ENCODE measurements at places on chromosomes 4 and X.

DNA sequence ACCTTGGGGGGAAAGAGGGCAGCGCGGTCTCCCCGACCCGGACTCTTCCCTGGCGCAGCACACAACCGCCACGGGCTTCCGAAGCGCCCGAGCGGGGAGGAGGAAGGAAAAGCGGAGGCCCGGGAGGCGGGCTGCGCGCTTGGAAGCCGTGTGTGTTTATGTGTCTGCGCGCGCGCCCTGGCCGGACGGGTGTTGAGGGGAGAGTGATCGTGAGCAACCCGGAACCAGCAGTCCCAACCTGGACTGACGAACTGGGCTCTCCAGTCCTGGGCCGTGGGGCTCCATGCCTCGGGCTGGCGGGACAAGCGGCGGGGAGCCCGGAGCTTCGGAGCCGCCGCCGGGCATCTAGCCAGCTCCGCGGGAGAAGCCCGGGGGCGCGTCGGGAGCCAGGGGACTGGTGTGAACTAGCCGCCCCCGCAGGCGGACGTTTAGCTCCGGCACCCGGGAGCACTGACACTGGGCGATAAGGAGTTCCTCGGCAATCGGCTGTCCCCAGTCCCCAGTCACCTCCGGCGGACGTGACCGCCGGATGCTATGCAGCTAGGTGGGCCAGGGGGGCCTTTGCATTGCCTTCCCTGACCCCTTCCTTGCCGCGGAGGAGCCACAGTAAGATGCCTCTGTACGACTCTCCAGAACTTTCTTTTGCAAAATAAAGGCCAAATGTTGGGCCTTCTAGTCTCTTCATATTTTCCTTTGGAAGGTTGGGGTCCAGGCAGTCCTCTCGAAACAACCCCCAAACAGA is 74.8 kb upstream of the BCOR start:
- no peak for DNase-seq

DNA sequence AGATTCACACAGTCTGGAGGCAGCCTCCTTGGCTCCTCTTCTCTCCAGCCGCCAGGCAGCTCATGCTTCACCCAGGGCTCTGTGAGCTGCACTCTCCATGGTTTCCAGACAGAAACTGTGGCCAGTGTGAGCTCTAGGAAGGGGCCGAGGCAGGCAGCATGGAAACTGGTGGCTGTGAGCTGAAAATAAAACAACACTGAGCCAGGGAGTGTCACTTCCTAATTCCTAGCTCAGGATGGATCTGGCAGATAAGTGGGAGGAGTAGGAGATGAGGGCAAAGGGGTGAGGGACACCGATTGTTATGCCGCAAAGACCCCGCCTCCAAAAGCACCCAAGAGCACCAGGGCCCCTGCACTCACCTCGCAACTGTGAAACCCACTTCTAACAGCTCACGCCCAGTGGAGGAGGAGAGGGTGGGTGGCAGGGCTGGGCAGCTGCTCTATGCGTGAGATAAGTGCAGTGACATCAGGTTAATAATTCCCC is 69.8 kb downstream of the FHDC1 start:
- DNase-seq, result no peak

DNA sequence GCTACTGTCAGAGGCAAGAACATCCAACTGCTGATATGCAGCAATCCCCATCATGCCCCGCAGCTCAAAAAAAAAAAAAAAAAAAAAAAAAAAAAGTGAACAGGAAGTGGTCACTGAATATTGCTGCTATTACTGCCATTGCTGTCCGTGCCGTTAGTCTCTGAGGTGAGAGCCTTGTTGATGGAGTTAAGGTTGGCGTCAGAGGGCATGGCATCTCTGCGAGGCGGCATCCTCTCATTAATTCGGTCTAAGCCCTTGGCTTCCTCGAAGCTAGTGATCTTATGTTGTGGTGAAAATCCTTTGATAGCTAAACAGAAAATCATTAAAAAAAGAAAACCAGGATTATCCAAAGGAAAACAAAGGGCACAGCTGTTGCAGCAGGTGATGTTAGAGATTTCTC is 321.6 kb downstream of the PPP3CA start:
- no peak for DNase-seq

DNA sequence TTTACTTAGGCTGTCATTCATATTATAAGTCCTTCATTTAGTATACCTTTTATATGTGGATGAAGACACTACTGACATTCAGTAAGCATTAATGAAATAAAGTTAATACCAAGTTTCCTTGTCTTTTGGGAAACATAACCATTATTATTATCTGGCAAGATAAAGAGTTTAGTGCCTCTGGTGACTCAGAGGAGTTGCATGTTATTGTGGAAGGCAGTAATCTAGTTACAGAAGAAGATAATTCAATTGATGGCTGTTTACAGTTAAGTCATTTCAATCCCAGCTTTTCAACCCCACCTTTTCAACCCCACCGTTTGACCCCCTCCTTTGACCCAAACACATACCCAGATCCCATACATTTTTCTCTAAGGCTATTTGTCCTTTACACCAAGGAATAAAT is 143.8 kb downstream of the FANCB start:
- no peak for DNase-seq
